Progenitor cell of endocrine pancreas (in vitro differentiated cells): ENCODE measurements at places on chromosomes 12 and 14.

DNA sequence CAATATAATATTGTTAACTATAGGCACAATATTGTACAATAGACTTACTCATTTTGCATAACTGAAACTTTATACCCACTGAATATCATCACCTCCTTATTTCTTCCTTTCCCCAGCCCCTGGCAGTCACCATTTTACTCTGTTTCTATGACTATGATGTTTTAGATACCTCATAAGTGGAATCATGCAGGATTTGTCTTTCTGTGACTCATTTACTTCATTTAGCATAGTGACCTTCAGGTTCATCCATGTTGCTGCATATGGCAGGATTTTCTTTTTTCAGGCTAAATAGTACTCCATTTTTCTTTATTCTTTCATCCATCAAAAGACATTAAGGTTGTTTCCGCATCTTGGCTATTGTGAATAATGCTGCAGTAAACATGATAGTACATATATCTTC lies 18.9 kb downstream of the USP15 start:
- no peak overlapping the region for H3K27ac ChIP-seq
- H3K4me1 ChIP-seq, result peaks cover 5% of the 10 kb centered on the region
- no peak for DNase-seq
- H3K27me3 ChIP-seq, result no peaks in the 10 kb centered on the region

DNA sequence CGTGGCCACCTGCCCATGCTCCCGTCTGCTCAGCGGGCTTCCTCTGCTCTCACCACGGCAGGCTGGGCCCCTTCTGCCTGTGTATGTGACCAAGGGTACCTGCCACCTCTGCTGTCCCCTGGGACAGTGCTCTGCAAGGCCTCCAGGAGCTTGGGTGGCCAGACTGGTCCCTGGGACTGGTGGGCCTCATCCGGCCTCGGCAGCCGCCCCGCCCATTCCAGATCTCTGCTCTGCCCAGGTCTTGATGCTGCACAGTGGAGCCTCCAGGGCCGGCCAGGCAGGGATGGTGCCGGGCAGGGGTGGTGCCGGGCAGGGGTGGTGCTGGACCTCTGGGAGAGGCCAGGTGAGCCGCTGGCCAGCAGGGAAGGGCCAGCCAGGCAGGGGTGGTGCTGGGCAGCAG lies 9.0 kb downstream of the FBRSL1 start:
- H3K4me3 ChIP-seq, result no peak overlapping the region
- H3K27me3 ChIP-seq, result no peaks in the 10 kb centered on the region

GRCh38 chr14:55271572-55272298 lies 514 bp downstream of the FBXO34 start:
- peaks cover 40% of the 10 kb centered on the region for H3K4me1 ChIP-seq
- DNase-seq, result peak; percentile 47
- H3K27ac ChIP-seq, result peak overlapping the region; percentile 99
- peaks cover 1% of the 10 kb centered on the region for H3K36me3 ChIP-seq

- DNase-seq, result no peak
- peaks cover 5% of the 10 kb centered on the region for H3K36me3 ChIP-seq
- H3K27me3 ChIP-seq, result no peaks in the 10 kb centered on the region
- H3K27ac ChIP-seq, result peak overlapping the region; percentile 96
Measured at GRCh38 chr12:989751-990660, 1.0 kb upstream of the ERC1 start.
